Activated gamma-delta T cell treated with anti-CD3 and anti-CD28 coated beads, Interleukin-2, amount 50 U/mL, for 16 hours (primary cell): ENCODE measurements at places on chromosomes 7 and 10.

DNA sequence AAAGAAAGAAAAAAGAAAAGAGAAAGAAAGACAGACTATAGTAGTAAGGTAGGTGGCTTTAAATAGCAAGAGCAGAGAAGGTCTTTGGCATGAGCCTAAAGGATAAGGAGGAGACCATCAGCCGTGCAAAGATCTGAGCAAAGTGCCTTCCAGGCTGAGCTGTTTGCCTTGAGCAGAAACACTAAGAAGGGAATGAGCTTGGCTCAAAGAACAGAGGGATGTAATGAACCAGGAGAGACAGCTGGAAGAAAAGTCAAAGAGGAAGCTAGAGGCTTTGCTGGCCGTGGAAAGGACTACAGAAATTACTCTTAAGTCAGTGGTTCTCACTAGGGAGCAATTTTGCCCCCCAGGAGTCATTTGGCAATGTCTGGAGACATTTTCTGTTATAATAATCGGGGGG, 228.6 kb downstream of the FGFR2 start:
- DNase-seq: no peak

GRCh38 chr7:150322833-150323681, at the start of the genes ACTR3C and LRRC61:
Gene ACTR3C, minus strand, starts transcription at chr7:150323545. Its CDS starts 28,249 bp downstream, at chr7:150295296.
Gene LRRC61, plus strand, starts transcription at chr7:150323355. Its CDS starts 13,507 bp downstream, at chr7:150336862.
- DNase-seq: peak; percentile 51

DNA sequence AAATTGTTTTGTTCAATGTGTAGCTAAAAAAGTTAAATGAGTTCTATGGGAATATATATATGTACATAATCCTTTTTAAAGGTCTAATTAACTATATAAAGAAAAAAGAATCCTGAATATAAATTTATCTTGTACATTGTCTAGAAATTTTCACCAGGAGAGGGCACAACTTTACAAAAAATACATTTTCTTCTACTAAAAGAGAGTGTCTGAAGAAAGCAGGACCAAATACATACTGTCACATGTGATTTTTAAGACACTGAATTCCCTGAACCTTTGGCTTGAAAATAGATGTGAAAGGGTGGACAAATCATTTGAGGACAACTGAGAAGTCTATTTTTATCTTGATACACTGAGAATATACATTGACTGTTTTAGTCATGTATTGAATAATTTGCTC, 204.3 kb downstream of the DGKB start:
- DNase-seq: no peak

DNA sequence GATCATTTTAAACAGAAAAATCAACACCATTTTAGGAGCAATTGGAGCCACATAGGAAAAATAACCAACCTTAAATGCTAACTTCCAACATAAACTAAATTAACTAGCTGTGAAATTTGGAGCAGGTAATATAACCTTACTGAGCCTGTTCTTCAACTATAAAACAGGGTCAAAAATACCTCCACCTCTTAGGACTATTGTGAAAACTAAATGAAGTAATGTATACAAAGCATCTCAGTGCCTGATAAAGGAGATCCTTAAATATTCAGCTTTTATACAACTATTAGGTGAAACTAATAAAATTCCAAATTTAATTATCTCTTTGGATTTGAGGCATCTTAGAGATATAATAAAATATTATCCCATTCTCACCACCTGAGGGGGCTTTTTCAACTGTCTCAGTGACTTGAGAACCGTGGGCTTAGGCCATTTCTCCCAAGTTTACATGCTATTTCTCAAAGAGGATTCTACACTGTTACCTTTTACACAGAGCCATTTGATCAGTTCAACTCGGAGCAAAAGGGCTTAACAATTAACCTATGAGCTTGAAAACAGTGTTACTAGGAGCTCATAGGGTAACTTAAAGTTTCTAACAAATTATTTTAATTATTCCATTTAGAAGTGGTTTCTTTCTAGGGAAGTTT, 165.0 kb upstream of the ASAH2 start:
- DNase-seq: no peak

DNA sequence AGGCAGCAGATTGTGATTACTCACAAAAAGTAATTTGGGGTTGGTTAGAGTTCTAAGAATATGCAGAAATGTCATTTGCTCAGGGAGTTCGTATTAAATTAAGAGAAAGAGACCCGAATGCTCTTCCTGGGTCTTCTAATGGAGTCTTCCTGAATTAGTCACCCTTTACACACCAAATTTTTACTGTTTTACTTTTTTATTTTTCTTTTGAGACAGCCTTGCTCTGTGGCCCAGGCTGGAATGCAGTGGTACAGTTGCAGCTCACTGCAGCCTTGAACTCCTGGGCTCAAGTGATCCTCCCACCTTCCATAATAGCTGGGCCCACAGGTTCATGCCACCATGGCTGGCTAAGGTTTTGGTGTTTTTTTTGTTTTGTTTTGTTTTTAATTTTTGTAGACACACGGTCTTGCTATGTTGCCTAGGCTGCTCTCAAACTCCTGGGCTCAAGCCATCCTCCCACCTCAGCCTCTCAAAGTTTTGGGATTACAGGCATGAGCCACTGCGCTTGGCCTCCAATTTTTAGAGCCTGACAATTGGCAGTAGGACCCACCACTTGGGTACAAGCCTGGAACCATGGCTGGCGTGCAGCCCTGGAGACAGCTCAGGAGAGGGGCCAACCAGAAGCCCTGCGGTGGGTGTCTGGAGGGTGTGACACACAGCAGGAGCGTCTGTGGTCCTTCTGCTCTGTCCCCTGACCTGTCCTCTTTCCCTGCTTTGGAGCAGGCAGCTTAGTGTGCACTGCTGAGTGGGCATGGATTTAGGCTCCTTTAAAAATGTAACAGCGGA, 16.4 kb upstream of the BHLHA15 start:
- DNase-seq: no peak

- DNase-seq: no peak
Measured at GRCh38 chr7:139825666-139826290, 3.3 kb upstream of the TBXAS1 start.

- no peak for DNase-seq
Measured at GRCh38 chr7:5827755-5828154, 46.3 kb upstream of the RNF216 start.

GRCh38 chr10:70879207-70879606, 9.2 kb downstream of the PCBD1 start:
- DNase-seq: no peak

GRCh38 chr10:48511875-48512231, 93.0 kb downstream of the ARHGAP22 start:
- no peak for DNase-seq

- no peak for DNase-seq
Measured at GRCh38 chr10:28559618-28560017, 26.7 kb downstream of the WAC start.

DNA sequence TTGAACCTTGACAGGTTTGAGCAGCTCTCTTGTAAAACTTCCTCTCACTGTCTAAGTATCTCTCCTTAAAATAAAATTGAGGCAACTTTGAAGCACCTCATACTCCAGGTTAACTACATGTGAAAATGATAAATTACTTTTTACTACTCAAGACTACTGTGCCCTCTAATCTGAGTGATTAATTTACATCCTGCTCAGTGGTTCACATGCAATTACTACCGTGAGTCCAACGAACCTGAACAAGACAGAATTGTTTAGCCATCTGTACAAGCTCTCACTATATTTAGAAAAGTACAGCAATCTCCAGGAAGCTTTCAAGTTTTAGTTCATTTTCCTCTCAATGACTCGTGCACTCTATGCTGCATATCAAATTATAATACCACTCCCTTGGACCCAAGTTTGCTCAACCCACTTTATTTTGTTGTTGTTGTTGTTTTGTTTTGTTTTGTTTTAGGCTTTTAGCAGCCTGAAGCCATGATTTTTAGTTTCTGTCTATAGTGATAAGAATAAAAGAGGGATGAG, 21.2 kb downstream of the PDE1C start:
- DNase-seq: no peak

- DNase-seq: no peak
Measured at GRCh38 chr7:26461518-26461917, 169.9 kb downstream of the SNX10 start.

DNA sequence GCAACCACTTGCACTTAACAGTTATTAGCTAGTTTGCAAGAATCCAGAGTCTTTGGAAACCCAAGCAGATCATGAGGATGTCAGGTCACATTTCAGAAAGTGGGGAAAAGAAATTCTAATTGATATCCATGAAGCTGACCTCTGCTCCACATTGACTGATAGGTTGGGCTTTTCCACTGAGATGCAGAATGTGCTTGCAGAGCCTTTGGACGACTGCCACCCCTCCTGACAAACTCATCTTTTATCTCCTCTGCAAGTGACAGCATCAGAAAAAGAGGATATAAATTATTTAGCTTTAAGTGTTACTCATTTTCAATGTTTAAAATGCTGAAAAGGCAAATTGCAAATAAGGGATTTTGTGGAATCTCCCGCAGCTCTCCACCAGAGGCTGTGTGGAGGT, 75.3 kb downstream of the C10orf90 start:
- no peak for DNase-seq

DNA sequence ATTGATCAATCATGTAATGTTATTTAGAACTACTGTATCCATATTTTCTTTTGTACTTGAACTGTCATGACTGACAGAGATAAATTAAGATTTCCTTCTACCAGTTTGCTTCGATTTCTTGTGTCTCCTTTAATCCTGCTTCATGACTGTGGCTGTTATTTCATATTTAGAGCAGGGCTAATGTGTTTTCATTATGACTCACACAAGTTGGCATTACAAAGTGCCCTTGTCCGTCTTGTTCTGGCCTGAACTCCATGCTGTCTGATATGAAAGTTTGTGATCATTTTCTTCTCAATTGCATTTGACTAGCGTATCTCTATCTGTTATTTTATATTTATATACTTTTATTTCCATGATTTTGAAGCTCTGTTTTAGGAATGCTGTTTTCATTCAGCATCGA, 344.1 kb upstream of the PRKCQ start:
- DNase-seq: no peak

GRCh38 chr10:30422981-30423654, 10.9 kb upstream of the MAP3K8 start:
- no peak for DNase-seq

- no peak for DNase-seq
Measured at GRCh38 chr7:87658553-87658952, 30.4 kb downstream of the RUNDC3B start.

DNA sequence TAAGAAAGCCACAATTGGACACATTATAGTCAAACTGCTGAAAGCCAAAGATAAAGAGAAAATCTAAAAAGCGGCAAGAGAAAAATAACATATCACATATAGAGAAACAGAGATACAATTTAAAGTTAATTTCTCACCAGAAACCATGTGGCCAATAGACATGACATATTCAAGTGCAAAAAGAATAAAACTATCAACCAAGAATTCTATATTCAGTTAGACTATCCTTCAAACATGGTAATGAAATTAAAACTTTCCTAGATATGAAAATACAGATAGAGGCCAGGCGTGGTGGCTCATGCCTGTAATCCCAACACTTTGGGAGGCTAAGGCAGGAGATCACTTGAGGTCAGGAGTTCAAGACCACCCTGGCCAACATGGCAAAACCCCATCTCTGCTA, 129.1 kb upstream of the RNF32 start:
- no peak for DNase-seq

- no peak for DNase-seq
Measured at GRCh38 chr10:132096863-132097478, 31.2 kb downstream of the JAKMIP3 start.

GRCh38 chr7:82257118-82257695, 186.4 kb downstream of the CACNA2D1 start:
- no peak for DNase-seq
